ENCODE measurements at places on chromosomes 12 and 14. TPM values are rescaled to one million over a fixed set of nuclear protein-coding genes. Genes with fewer than 3 reads are reported as not detected.

DNA sequence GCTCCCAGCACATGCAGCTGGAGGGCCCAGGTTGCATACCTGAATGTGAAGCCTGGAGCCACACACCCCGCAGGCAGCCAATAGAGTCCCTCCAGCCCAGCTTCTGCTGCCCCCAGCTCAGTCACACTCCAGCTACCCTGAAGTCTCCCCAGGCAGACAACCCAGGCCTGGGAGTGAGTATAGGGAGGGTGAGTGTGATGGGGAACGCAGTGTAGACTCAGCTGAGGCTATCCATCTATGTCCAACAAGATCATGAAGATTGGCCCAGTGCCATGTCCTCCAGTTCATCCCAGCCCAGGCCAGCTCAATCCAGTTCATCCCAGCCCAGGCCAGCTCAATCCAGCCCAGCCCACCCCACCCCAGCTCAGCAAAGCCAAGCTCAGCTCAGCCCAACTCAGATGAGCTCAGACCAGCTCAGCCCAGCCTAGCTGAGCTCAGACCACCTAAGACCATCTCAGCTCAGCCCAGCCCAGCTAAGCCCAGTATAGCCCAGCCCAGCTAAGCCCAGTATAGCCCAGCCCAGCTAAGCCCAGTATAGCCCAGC lies 330.4 kb downstream of the TMEM121 start:
- DNase-seq, result no peak

GRCh38 chr12:15005064-15005463 lies 32.2 kb downstream of the PDE6H start:
- DNase-seq, result no peak

Gene GLS2
- 1.1 TPM for total RNA-seq

GRCh38 chr12:84624601-84625000 lies 288.0 kb downstream of the SLC6A15 start:
- DNase-seq, result no peak

Gene REP15
- total RNA-seq, result 3.1 TPM
